ENCODE measurements at places on chromosomes 1 and 21.

GRCh38 chr21:31446226-31446855 lies 102.3 kb upstream of the TIAM1 start:
- DNase-seq: no peak

- DNase-seq: no peak
Measured at GRCh38 chr1:38833146-38833545, 26.4 kb downstream of the RRAGC start.

- no peak for DNase-seq
Measured at GRCh38 chr1:248695451-248696132, 7.0 kb downstream of the OR14I1 start.

DNA sequence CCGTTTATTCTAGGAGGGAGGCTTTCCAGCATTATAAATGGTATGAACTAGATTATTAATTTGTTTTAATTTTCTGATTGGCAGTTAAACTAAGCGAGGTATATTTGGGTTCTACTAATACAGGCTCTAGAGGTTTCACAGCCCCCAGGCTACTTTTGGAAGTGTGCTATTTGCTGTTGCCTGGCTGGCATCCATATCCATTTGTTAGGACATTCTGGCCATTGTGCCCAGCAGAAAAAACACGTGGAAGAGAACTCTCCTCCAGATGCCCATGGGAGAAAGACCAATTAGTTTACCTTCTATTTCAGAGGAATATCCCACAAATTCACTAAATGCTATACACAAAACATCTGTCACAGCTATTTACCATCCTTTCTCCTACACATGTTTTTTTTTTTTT lies 29.3 kb downstream of the MACO1 start:
- DNase-seq: no peak

GRCh38 chr1:14921057-14921456 lies 232.5 kb upstream of the TMEM51 start:
- no peak for DNase-seq
